ENCODE measurements at places on chromosomes 6 and 20.

GRCh38 chr6:63802606-63803206, 167.1 kb downstream of the PHF3 start:
- no peak for DNase-seq

DNA sequence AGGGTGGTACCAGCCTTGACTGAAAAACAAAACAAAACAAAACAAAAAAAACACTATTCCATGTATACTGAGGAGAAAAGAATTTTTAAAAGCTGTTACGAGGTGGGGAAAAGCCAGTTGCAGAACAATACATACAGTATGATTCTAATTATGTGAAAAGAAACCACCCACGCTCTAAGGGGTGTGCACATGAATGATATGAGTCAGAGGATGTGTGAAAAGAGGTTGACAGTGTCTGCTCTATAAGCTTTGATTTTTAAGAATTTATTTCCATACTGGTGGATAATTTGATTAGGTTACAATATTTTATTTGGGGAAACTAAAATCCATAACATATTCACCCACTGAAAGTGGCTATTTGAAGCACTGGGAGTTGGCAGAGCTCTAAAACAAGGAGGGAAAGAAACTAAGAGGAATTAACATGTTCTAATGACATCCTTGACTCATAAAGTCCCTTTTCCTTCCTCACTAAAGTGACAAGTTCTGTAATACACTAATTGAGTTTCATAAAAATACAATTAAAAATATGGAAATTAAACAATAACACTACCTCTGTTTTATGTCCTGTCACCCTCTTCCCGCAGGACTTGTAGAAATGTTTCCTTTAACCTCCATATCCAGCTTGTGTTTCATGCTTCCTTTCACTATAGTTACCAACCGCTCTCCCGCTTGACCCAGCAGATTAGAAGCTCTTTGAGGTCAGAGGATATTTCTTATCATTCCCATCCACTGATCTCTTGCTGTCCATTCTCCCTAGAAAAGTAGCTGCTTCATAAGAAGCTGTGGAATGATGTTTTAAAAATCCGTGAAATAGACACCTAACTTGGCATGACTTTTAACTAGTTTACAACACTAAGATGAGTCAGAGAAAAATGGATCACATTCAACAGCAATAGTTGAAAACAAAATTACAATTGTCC, 118.6 kb upstream of the CCDC28A start:
- no peak for DNase-seq

DNA sequence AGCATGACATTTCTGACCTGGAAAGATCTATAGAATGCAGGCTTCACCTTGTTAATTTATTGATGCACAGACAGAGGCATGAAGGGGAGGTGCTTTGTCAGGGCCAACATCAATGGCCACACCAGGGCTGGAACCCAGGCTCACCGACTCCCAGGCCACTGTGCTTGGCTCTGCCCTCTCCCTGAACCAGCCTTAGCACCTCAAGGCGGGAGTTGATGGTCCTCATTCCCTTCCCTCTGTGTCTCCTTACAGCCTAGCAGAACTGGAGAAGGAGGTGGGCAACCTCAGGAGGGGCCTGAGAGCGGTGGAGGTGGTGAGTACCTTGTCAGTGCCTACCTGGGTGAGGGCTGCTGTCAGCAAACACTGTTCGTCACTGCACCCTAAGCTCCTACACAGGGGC, 35.6 kb downstream of the MOCS1 start:
- DNase-seq: no peak

- DNase-seq: no peak
Observed at GRCh38 chr20:6703047-6703446, 64.4 kb upstream of the BMP2 start.

Measured in GM04503 (cell line).